ENCODE measurements at places on chromosomes 12 and 14. TPM values are rescaled to one million over a fixed set of nuclear protein-coding genes. Genes with fewer than 3 reads are reported as not detected.

Gene RTL1
- total RNA-seq, result 0.02 TPM

Gene ACOT6
- not detected for total RNA-seq

Gene P3H3
- total RNA-seq, result 34.4 TPM

DNA sequence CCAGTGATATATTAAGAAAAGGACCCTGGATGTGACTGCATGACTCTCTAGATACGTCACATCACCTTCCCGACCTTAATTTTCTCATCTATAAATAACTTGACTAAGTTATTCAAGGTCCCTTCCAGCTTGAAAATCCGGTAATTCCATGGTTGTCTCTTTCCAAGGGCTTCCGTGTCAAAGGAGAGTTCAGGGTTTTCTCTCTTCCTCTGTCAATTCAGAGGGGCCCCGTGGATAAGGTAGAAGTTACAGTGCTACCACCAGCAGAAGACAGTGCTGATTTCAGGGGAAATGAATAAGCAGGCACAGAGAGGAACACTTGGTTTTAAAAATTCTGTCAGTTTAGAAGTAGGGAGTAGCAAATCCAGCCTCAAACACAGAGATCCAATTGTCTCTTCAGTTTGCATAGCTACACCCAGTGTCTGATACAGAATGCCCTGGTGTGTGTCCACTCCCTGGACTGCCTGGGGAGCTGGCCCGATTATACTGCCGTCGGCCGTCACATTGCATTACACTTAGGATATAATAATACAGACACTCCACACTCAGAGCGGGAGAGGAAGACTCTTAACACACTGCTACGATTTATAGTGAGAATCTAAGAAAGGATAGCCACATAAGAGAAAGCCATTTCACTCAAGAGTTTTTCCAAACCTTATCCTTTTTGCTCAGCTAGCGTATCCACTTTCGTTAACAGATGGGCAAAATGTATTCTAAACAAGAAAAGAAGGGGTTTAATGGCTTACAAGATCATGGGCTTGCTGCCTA, 54.7 kb upstream of the GTF2A1 start:
- DNase-seq, result no peak

GRCh38 chr12:1781772-1782171, 38.6 kb upstream of the LRTM2 start:
- no peak for DNase-seq

DNA sequence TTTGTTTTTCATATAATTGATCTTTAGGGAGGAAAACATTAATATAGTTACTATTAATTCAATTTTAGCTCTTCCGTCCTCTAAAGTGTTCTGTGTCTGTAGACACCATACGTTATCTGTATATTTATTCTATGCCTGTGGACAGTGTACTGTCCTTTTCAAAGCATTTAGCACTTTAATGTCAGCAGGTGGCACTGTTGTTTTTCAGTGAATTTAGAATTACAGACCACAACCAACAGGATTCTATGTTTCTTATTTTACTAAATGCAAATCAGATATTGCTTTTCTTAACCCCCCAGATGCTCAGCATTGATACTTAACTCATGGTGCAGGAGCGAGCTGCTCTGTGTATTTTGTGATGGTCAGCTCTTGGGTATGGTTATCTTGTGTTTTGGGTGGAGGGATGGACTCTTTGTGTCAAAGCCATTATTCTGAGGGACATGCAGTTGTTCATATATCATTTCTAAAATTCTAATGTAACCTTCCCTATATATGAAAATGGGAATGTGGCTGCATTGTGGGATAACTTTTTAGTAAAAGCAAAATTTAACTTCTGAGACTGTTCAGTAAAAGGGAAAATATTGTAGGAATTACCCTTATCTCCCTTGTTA, 65.2 kb downstream of the PAPOLA start:
- DNase-seq, result peak; percentile 7

- no peak for DNase-seq
These were observed 77.5 kb downstream of the FAR2 start for GRCh38 chr12:29226616-29227015.

GRCh38 chr12:127509066-127509778, 757.7 kb upstream of the TMEM132C start:
- DNase-seq, result peak; percentile 67

DNA sequence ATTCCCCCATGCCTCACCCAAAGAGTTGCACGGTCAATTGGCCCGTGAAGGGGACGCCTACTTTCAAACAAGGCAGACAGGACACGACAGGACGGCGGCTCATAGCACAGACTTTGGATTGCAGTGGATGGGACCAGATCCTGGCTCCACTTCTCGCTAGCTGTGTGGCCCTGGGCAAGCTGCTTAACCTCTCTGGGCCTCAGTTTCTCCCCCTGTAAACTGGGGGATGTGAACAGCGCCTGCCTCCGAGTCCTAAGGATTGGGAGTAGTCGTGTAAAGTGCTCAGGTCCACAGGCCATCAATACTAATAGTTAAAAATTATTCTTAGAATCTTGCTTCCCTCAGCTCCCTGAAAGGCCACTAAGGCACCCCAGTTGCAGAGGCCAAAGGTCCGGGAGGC, 13.1 kb downstream of the RHOF start:
- DNase-seq, result no peak
